ENCODE measurements at places on chromosomes 2 and 18.

DNA sequence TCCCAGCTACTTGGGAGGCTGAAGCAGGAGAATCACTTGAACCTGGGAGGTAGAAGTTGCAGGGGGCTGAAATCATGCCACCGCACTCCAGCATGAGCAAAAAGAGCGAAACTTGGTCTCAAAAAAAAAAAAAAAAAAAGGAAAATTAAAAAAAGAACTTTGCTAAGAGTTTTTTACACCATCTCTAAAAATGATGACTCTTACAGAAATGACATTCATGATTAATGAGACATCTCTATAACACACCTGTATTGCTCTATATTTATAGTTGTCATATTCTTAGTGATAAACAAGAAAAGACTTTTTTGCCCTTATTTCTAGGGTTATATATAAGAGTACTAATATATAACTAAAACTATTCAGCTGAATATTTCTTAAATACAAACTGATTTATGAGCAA is 34.4 kb downstream of the ANKRD44 start:
- DNase-seq: no peak

DNA sequence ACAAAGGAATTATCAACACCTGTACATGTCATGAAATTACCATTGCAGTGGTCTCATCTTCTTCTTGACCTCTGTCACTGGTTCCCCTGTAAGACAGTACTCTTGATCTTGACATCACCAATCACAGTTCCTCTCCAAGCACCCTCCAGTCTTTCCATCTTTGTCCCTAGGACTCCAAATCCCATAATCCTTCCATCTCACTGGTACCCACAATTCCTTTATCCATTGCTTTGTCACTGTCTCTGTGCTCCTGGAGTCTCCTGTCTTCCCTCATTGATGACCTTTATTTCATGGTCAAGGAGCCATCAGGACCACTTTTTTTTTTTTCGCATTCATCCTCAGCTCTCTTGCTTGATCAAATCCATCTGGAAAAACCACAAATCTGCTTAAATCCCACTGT is 56.7 kb downstream of the COL4A3 start:
- no peak for DNase-seq

DNA sequence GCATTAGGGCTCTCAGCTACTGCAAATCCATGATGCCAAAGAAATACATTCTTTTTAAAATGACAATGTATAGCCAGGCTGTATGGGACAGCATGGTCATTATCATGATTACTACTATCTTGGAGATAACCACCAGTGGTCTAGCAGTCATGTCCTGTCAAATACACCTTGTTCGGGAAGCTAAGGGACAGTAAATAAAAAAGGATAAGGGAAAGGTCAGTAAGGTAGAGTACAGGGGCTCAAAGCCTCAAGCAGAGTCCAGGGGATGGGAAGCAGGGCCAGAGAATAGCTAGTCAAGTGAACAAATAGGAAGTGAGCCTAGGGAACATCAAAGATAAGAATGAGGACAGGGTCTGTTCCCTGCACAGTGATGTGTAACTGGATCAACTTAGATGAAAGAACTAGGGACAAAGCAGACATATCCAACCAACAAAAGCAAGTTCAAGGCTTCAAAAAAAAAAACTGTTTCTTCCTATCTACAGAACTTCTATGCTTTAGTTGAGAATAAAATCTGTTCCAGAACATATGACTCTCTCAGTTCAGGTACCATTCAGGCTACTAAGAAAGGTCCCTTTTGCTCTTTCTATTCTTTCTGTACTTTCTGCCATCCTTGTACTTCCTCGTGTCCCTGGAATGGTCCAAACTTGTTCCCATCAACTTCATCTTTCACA is 62.9 kb upstream of the EHBP1 start:
- no peak for DNase-seq

DNA sequence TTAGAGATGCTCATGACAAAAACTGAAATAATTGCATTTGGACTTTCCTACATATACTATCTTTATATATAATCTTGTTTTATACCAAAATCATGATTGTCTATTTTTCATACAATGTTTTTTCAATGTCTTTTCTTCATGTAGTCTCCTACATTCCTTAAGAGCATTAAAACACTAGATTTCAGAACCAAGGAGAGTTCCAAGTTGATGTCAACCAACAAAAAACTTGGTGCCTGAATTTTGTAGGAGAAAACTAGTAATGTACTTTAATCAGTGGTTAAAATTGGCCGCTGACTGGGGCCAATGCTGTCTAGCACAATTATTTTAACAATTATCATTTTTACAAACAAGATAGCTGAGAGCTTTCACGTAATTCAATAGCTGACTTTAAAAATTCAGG is 678.8 kb downstream of the DCC start:
- DNase-seq: no peak

DNA sequence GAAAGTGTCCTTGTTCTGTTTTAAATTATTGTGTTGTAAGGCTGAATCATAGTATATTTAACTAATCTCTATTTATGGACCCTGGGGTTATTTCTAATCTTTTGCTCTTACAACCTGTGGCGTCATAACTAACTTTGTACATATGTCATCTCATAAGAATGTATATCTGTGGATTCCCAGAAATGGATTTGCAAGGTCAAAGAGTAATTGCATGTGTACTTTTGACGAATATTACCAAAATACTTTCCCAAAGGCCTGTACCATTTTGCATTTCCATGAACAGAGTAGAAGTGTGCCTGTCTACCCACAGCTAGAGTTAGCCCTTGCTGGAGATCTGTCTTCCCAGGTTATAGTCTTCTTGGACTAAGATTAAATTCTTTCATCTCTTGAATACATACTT is 42.8 kb downstream of the SEMA4F start:
- DNase-seq: no peak

DNA sequence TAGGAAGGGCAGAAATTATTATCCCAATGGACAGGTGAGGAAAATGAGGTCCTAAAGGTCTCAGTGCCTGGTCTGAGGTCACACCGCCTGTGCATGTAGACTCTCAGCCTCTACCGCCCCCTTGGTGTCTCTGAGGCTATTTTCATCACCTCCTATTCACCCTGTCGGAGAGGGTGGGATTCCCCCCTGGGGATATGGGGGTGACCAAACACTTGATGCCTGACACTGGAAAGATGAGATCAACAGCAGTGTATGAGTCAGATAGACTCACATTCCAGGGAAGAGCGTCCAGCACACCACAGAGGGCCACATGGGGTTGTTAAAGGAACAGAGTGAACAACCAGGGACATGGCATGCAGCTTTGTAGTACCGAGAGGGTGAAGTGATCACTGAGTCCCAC is 199.7 kb downstream of the SMAD2 start:
- DNase-seq: no peak

DNA sequence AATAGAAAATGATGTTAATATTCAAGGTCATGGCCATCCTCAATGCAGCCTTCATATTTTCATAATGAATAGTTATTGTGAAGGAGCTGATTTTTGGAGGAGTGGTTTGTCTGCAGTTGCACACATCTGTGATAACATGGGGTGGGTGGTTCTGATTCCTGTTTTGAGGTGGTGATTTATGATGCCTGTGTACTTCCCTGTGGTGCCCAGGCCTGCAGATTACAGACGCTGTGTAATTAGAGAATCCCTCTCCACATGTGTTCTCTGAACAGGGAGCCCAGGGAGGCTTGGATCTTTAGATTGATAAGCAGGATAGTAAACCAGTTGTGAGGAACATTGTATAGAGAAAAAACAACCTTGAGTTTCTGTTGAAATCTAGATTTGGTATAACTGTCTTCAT is 117.5 kb downstream of the AGAP1 start:
- no peak for DNase-seq

GRCh38 chr2:157840568-157841156 is 35.5 kb downstream of the ACVR1 start:
- DNase-seq: no peak

DNA sequence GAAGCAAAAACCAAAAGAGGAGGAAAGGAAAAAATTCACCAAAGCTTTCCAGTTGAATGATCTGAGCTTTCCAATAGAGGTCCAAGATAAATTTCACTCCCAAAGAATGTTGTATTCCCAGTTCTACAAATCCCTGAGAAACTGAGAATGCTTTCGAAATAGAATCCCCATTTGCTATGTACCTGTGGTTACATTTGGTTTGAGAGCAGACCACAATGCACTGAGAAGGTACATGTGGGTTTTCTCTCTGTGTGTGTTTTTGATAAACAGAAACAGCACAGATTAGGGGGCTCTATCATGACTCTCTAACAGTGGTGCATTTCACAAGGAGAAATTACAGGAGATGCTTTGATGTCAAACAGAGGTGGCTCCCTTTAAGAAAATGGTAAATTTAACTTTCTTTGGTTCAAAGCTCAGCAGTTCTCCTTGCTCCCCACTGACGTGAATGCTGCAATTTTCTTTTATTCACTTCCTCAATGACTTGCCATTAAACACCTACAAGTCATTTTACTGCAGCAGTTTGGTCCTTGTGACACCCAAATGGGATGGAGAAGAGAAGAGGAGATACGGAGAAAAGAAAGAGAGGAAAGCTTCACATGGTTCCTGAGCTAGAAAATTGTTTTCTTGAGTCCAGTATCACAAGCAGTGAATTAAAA is 108.7 kb downstream of the EPHA4 start:
- DNase-seq: no peak

DNA sequence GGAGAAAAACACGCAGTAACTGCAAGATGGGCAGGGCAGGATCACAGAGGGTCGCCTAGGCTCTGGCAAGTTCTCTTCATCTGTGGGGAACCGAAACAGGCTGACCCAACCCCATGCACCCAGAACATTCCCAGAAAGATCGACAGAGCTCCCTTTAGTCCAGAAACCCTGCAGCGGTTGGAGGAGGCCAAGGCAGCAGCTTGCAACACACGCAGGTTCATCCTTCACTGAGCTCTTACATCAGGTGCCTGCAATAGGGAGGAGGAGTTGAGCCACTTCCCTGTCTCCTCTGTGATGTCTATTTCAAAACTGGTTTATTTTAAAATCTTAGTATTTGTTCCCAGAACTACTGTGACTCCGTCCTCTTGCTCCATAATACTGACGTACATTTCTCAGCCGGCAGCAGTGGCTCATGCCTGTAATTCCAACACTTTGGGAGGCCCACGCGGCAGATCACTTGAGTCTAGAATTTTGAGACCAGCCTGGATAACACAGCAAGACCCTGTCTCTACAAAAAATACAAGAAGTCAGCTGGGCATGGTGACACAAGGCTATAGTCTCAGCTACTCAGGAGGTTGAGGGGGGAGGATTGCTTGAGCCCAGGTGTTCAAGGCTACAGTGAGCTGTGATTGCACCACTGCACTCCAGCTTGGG is 11.5 kb upstream of the SLC11A1 start:
- no peak for DNase-seq

GRCh38 chr18:60981682-60982328 is 351.4 kb upstream of the CDH20 start:
- no peak for DNase-seq

GRCh38 chr18:76610933-76611749 is 116.1 kb upstream of the ZNF516 start:
- no peak for DNase-seq

- DNase-seq: no peak
Measured at GRCh38 chr18:24651434-24651833, 191.0 kb downstream of the HRH4 start.

DNA sequence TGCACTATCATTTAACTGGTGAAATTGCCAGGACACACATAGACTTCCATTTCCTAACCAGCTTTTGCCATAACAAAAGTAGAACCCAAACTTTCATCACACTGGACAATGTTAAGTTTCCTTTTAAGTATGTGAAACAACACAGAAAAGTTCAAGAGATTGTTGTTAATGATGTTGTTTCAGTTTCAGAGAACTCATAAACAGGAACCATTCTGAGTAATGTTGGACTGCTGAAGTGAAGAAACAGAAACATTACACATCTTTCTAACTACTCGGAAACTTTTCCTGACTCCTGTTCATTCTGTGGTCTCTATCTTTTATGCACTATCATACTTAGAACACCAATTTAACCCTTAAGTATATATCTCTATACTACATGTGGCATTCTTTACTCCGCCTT is 179.2 kb downstream of the RIT2 start:
- DNase-seq: no peak

GRCh38 chr18:36828157-36828629 is 609 bp downstream of the TPGS2 start:
- DNase-seq: no peak

GRCh38 chr2:211709389-211709788 is 829.2 kb downstream of the ERBB4 start:
- no peak for DNase-seq

GRCh38 chr2:188381614-188382013 is 89.9 kb downstream of the GULP1 start:
- DNase-seq: no peak

- DNase-seq: no peak
Measured at GRCh38 chr2:111664275-111664850, 219.6 kb downstream of the ANAPC1 start.

GRCh38 chr2:232816657-232817056 is 40.3 kb upstream of the KCNJ13 start:
- no peak for DNase-seq

GRCh38 chr2:16138811-16139662 is 198.7 kb downstream of the MYCN start:
- DNase-seq: no peak

DNA sequence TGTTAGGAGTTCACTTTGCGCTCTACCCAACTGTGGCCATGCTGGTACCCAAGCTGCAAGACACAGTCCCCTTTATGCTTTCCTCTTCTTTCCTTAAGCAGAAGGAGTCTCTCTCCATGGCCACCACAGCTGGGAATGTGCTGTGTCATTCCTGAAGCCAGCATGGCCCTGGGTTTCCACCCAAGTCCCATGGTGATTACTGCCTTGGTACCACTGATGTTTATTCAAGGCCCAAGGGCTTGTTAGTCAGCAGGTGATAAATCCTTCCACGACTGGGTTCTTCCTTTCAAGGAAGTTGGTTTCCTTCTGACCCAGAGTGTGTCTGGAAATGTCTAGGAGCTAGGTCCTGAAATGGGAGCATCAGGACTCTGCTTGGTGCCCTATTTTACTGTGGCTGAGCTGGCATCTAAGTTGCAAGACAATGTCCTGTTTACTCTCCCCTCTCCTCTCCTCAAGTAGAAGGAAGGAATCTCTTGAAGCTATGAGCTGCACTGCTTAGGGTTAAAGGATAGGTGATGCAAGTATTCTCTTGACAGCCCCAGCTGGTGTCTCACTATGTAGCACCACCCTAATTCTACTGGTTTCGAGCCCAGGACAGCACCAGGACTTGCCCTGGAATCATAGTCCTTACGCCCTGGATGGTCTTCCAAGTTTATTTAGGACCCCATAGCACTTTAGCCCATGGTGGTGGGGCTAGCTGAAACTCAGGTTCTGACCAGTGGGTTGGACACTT is 18.7 kb upstream of the NUP35 start:
- no peak for DNase-seq

- no peak for DNase-seq
Measured at GRCh38 chr2:46337208-46337994, 40.2 kb downstream of the EPAS1 start.
